Fibroblast of skin of right biceps (primary cell): ENCODE measurements at places on chromosomes 4 and X.
A peak's percentile ranks its signal among the peaks of the same experiment; 100 is the strongest.

GRCh38 chr4:132493476-132493875 is 655.6 kb upstream of the PCDH10 start:
- no peak for DNase-seq

- no peak for DNase-seq
These were observed 156.5 kb downstream of the RNF150 start for GRCh38 chr4:140976768-140977167.

DNA sequence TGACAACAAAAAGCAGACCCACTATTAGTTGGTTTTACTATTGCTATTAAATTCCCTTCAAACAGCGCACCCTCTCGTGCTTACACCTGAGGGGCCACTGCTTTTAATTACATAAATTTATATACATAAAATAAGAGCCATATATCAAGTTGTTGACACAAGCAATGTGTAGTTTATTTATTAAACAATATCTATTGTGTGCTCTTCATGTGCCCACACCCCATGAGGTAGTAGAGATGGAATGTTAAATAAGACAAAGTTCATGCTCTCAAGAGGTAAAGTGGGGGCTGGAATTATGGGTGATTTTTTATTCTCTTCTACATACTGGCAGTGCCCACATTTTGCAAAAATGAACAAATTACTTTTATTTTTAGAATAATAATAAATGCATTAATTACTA is 47.3 kb downstream of the KCNIP4 start:
- DNase-seq, result no peak

DNA sequence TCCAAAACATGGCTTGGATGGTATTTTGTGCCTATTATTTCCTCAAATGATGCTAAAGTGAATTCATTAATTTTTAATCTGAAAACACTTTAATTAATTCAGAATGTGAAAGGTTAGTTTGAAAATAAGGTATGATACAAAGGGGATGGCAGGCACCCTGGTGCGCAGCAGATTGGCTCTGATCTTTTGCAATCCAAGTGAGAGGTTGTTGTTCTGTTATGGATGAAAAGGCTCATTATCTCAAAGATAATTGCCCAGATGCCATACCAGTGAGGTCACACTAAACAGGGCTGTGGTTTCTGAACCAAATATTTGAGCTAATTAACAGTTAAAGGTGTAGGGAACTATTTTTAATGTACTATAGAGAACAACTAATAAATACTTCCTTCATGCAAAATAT is 504.9 kb downstream of the RAPGEF2 start:
- peak; percentile 10 for DNase-seq

GRCh38 chrX:148613636-148614035 is 113.2 kb downstream of the AFF2 start:
- DNase-seq, result no peak
